ENCODE measurements at places on chromosomes 4 and X.

DNA sequence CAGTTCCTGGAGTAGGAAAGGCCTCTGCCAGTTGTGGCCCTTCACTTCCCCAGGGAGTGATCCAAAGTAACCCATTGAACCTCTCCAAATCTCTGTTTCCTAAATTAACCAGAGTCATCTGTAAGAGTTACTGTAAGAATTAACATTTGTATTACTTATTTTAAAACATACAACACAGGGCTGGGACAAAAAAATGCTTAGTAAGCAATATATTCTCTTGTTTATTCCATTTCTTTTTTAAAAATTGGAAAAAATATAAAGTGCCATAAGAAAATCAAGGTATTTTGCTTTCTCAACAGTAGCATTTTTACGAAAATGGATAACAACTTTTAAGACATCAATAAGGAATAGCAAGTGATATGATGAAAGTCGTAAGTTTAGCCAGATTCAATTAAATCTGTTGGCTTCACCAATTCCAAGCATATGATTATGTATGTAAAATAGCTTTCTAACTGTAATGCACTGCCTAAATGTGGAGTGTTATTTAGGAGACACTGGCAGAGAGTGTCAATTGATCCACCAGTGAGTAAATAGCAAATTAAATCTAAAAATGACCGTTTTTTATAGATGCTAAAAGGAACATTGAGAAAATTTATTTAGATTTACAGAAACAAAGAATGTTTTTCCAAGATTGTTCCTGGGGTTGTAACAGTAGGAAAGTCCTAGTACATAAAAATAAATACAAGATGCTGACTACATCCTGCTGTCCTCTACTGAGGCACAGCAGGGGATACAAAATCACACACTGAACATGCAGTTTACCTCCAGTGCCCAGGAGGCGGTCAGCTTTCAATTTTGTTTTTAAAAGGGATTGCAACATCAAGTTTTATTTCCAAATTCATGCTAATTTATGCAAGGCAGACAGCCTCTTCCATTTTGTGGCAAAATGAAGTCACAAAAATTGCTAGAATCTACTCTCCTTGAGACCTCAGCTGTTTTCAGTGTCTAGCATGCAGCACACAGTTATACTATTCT, 53.7 kb downstream of the GPM6A start:
- DNase-seq, result peak; percentile 35

GRCh38 chrX:149259241-149259640, 245.9 kb downstream of the IDS start:
- DNase-seq, result no peak

GRCh38 chrX:2552621-2553201, 51.9 kb upstream of the DHRSX start:
- DNase-seq, result peak; percentile 40

DNA sequence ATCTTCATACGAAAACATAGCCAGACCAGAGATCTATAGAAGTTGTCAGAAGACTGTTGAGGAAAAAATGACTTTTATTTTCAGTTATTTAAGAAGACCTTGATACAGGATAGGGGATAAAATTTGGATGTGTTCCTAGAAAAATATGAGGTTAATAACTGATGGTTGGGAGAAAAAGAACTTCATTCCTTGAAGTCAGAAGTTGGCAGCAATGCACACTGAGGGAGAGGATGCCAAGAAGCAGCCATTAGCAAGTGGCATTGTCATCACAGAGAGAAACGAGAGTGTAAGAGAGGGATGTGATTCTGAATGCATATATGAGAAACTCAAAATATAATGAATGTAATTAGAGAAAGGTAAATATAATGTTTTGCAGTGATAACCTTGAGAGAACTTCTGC, 382.1 kb upstream of the EPHA5 start:
- DNase-seq, result peak; percentile 61

- no peak for DNase-seq
Observed at GRCh38 chr4:85543832-85544231, 68.9 kb downstream of the ARHGAP24 start.

DNA sequence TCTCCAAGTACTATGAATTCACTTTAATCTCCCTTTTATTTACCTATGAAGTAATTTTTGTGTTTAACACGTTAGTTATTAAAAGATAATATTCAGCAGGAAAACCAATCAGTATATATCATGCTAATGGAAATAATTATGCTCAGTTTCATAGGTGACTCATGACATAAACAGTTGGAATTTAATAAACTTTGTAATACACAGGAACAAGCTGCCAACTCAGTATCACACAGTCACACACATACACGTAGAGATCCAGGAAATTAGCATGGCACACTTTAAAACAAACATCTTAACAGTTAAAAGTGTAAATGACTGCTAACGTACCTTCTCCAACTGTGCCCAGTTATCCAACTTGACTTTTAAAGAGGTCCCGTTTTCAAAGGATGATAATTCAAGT, 2.3 kb downstream of the SPATA4 start:
- peak; percentile 5 for DNase-seq

DNA sequence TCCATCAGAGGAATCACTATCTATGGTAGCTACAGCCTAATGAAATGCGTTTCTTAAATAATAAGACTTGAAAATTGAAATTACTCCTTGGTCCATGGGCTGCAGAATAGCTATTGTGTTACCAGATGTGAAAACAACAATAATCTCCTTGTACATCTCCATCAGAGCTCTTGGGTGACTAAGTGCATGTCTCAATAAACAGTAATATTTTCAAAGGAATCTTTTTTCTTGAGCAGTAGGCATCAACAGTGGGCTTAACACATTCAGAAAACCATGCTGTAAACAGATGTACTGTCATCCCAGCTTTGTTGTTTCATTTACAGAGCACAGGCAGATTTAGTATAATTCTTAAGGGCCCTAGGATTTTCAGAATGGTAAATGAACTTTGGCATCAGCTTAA, 67.3 kb downstream of the GLUD2 start:
- no peak for DNase-seq

All from astrocyte of the cerebellum (primary cell).